Frontal cortex (tissue), 4 donors: ENCODE measurements at places on chromosomes 3 and 15. TPM values are rescaled to one million over a fixed set of nuclear protein-coding genes. Genes with fewer than 3 reads are reported as not detected.

CDHR4 gene
- total RNA-seq, result not detected

IL16 gene
- 0.82 TPM for total RNA-seq

AP3B2 gene
- total RNA-seq, result 55.8 TPM

DUT gene
- total RNA-seq, result 62.8 TPM

CDC25A gene
- total RNA-seq, result 4.5 TPM

IMPG2 gene
- 3.3 TPM for total RNA-seq

SLC22A13 gene
- under 0.01 TPM for total RNA-seq

SELENOT gene
- total RNA-seq, result 106 TPM

BCL2A1 gene
- 0.82 TPM for total RNA-seq

ANKDD1A gene
- 13.9 TPM for total RNA-seq

CCR5 gene
- under 0.01 TPM for total RNA-seq

ATP13A5 gene
- 0.41 TPM for total RNA-seq

LIPC gene
- total RNA-seq, result not detected

SEC11A gene
- 79.5 TPM for total RNA-seq

POPDC2 gene
- total RNA-seq, result 0.82 TPM

CXCR6 gene
- not detected for total RNA-seq

HSPBAP1 gene
- total RNA-seq, result 9.4 TPM

SKIL gene
- 160 TPM for total RNA-seq

SLC12A8 gene
- 2.4 TPM for total RNA-seq

COX17 gene
- total RNA-seq, result 11.0 TPM

C3orf20 gene
- not detected for total RNA-seq
